ENCODE measurements at places on chromosomes 7 and 10.

DNA sequence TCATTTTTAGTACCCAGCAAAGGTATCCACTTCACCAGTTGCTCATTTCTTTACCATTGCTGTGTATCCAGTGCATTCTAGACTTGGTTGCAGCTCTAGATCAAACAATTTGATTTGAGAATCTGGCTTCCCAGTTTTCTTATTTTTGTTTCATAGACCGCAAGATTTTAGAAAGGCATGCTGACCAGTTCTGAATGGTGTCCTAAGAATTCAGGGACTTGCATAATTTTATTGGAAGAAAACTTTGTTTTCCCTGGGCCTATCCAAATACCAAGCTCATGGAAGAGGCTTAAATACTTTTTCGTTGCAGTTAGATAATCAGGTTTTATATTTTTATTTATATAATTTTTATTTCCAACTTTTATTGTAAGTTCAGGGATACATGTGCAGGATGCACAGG lies 58.3 kb downstream of the BICC1 start:
- no peak for DNase-seq

DNA sequence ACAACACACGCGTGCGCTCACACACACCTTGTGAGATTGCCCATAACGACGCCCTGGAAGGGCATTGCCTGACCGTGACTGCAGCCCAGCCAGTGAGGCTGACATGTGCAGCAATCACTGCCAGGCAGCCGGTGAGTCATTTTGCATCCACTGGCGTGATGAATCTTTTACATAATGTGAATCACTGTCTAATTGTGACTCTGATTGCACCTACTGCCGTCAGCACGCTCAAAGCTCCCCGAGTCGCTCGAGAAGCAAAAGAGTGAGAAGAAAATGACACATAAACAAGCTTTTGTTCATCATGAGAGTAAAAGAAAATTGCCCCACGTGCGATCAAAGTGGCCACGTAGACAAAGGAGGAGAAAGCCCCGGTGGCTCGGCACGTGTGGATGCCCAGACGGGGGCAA lies 117.4 kb upstream of the PFKP start:
- no peak for DNase-seq

DNA sequence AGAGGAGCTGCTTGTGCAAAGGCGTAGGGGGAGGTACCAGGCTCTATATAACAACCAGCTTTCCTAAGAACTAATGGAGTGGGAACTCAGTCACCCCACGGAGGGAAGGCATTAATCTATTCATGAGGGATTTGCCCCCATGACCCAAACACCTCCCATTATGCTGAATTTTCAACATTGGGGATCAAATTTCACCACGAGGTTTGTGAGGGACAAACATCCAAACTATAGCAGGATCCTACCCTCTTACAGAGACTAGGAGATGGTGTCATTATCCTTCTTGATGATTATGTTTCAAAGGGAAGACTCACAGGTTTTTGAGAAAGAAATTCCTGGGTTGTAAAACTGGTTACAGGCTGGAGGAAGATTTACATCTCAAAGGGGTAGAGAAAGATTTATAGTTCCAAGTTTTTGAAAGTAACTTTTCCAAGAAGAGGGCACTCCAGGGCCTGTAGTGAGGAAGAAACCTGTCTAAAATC lies 295.0 kb upstream of the DKK1 start:
- DNase-seq: no peak

- peak; percentile 57 for DNase-seq
These were observed 45.8 kb upstream of the PRSS58 start for GRCh38 chr7:142303650-142304049.

GRCh38 chr7:4823441-4824119 lies 38.2 kb downstream of the PAPOLB start:
- DNase-seq: no peak

- DNase-seq: no peak
These were observed 117.0 kb downstream of the WNT2 start for GRCh38 chr7:117205873-117206272.

DNA sequence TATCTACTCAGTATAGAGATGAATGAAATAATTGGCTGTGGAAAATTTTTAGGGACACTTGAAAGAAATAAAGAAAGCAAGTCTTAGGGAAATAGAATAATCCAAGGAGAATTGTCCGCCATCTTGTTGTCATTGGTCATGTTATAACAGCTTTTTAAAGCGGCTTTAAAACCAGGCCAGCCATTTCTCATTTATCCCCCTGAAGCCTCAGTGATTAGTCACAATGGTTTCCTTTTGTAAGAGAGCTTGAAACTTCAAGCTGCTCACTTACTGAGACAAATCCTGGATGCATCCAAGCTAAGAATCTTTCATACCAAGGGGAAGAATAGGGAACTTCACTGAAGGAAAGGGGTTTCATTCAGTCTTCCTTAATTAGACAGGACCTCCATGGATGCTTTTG lies 67.9 kb downstream of the SGCE start:
- no peak for DNase-seq

- DNase-seq: no peak
These were observed 20.6 kb downstream of the ZNF777 start for GRCh38 chr7:149440222-149440621.

DNA sequence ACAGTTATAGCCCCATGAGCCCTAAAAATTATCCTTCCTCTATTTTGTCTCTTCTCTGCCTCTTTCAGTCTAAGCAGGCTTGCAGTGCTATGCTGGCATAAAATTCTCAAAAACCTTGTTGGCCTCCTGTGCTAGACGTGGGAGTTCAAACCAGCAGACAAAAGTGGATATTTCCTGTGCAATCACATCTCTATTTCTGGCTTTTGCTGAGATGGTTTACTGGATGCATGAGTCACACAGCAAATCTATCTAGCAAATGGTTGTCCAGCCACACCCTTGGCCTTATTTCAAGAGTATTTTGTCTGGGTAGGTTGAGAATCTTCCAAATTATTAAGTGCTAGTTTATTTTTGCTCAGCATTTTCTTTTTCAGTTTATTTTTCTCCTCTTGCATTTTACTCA lies 370.8 kb downstream of the CDC14C start:
- DNase-seq: no peak

DNA sequence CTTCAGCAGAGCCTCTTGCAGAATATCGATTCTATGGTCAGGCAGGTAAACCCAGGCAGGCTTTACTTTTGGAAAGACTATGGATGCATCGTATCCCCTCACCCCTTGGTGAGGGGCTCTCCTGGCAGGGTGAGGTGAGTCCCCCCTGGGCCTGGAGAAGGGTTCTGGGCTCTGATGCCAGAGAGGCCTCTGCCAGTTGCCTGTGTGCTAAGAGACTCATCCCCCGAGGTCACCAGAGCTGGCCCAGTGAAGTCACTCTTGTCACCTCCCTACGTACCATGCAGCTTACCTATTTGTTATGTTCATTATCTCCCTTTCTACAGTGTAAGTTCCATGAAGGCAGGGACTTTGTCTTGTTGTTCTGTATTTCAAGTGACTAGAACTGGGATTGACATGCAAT lies 51.3 kb downstream of the TSPAN15 start:
- no peak for DNase-seq

DNA sequence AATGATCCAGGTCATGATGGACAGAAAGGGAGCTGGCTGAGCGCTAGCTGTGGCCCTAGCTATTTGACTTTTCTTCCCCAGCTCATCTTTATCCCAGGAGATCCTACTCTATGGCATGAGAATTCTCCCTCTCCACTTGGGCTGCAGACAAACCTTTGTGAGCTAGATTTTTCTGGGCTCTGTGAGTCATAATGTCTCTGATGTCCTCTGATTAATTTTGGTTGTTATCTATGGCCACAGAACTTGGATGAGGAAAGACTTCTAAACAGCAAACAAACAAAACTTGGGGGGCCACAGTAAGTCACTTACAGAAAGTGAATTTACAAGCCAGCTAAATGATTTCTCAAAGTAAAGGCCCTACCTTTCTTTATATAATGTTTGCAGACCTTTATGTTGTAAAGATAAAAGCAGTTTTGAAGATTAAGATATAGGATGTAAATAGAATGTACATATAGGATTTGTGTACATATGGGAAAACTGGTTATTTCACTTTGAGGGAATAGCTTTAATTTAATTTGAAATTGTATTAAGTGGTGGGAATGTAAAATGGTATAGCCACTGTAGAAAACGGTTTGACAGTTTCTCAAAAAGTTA lies 10.4 kb downstream of the ABLIM1 start:
- no peak for DNase-seq

- no peak for DNase-seq
These were observed 335.9 kb upstream of the PLXDC2 start for GRCh38 chr10:19480353-19480752.

GRCh38 chr10:48947690-48948469 lies 8.2 kb upstream of the LRRC18 start:
- DNase-seq: no peak

DNA sequence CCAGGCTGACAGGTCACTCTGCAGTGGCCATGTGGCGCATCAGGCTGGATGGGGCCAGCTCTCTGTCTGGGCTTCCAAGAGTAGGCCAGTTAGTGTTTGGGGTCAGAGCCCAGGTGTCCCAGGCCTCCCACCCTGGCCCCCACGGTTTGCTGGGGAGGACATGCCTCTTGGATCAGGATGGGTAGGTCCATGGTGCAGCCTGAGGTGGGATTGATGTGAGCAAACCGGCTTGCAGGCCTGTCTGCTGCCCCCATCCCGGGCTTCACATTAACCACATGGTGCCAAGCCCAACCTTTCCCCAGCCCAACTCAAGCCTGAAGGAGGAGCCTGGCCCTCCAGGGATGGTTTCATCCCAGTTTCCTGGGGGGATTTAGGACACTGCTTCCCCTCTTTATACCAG lies 39.2 kb downstream of the LDB3 start:
- no peak for DNase-seq

DNA sequence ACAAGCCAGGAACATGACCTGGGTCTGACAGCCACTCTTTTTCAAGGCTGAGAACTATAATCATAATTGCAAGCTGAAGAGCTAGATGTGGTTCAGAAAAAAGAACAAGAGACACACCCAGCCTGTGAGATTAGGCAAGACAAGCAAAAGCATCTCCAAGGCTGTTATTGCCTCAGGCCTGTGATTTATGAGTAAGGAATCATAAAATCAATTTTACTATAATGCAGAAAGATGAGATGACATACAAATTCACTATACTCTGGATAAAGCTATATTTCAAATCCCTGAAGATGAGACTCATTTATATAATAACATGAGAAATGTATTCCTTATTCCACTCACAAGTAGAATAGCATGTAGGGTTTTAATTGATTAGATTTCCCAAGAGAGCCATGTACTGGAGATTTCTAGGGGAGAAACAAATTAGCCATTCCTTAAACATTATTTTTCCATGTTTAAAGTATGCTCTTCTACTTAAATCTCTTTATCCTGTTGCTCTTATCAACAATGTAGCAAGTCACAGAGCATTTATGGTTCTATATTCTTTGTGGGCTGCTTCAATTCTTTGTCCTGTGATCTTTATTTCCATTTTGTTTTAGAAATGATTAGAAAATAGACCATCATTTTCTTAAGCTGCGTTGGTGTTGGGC lies 47.4 kb downstream of the FHIP2A start:
- DNase-seq: no peak

DNA sequence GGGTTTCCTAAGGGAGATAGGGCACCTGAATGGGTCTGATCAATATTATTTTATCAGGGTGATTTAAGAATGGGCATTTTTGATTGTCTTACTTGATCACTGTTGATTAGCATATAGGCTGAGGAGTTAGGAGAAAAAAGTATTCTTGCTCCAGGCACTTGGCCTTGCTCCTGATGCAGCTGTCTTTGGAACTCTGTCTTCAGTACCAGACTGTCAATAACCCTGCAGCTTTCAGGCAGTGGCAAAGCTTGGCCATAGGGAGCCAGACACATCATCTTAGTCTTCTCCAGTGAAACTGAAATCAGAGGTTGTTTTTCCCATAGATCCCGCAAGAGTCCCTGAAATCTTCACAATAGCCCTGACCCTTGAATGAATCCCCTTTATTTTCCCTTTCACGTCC lies 47.2 kb downstream of the EXOC4 start:
- DNase-seq: no peak

GRCh38 chr7:45146531-45147379 lies 10.8 kb upstream of the RAMP3 start:
- no peak for DNase-seq

DNA sequence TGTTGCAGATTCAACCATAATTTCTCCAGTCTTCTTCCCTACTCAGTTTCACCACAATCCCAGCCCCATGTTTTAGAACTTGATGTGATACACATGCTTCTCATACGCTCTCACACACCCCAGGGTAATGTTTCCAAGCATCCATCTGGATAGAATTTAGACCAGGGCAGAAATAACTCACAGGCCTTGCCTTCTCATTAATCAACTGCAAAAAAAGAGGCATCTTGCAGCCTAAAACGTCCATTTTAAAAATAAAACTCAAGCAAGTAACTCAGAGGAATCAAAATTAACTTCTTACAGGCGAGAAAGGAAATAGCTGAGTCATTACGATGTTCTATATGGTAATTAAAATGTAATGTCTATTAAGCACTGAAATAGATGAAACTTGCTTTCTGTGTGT lies 127.2 kb upstream of the RSU1 start:
- DNase-seq: no peak

DNA sequence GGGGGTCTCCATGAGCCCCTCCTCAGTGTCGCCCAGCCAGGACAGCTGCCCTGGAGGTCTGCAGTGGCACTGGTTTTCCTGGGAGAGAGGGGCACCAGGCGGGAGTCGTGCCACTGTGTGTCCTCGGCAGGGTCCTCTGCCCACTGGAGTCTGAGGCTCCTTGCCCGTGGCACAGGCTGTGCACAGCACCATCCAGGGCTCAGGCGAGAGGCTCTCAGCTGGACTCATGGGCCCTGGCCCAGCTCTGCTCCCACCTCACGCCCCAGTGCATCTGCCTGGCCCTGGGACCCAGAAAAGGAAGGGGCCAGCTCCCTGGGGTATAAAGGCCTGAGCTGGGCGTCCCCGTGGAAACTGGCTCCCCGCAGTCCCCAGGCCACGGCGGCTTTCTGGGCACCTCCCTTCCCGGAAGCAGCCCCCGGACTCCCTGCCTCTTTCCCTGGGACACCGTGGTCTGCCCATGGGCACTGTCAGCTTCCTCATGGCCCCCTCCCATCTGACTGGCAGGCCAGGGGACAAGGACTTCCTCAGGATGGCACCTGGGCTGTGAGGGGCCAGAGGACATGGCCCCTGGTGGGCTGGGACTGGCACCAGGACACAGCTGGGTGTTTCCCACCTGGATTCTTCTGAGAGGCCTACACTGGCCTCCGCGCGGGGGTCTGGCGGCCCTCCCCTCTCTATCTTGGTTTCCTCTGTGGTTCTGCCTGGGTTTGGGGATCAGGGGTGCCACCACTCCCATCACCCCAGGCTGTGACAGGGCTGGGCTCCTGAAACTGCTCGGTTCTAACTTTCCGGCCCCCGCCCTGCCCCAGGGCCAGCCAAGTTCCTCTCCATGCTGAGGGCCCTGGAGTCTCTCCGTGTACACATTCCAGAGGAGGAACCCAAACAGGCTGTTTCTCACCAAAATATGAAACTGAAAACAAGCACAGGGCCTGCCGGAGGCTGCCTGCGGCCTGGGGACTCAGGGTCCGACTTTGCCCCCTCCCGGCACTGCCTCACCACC lies 5.5 kb downstream of the FOXL3 start:
- no peak for DNase-seq

- no peak for DNase-seq
These were observed 198.0 kb downstream of the CSTF2T start for GRCh38 chr10:51501396-51501795.

- DNase-seq: no peak
These were observed 50.3 kb downstream of the DIP2C start for GRCh38 chr10:639001-639750.

- DNase-seq: no peak
These were observed 381.3 kb downstream of the KCNMA1 start for GRCh38 chr10:77256346-77256745.

GRCh38 chr7:125119559-125120115 lies 190.0 kb upstream of the POT1 start:
- DNase-seq: no peak

- DNase-seq: no peak
These were observed 35.0 kb downstream of the TAF3 start for GRCh38 chr10:7853226-7853842.
